Kidney capillary endothelial cell (primary cell): ENCODE measurements at places on chromosomes 1 and 21.

DNA sequence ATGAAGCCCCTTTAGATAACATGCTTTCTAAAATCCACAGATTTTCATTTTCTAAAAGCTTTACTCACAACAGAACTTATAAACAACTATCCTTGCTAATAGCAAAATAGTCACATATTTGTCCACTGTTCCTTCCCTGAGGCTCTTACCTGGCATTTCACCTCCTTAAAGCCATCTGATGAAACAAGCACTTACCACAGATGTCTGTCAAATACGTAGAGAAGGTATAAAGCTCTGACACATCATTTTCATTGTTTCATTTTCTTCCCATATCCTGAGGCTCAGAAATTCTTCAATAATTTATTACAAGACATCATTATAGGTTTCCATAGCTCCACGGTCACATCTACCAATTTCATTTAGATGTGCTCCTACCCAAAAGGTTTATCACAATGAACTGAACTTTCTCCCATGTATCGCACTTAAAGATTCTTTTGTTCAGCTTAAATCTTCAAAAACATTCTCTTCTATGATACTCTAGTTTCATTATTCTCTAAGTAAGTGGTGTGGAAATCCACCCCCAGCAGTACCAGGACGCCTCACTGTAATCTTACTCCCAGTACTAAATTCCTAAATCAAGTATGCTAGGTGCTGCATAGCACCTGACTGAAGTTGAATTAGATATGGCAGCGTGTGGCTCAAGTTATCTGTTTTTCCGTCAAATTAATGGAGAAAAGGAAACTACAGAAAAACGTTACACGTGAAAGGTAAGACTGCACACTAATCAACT, 569.6 kb downstream of the SMYD3 start:
- DNase-seq, result no peak

DNA sequence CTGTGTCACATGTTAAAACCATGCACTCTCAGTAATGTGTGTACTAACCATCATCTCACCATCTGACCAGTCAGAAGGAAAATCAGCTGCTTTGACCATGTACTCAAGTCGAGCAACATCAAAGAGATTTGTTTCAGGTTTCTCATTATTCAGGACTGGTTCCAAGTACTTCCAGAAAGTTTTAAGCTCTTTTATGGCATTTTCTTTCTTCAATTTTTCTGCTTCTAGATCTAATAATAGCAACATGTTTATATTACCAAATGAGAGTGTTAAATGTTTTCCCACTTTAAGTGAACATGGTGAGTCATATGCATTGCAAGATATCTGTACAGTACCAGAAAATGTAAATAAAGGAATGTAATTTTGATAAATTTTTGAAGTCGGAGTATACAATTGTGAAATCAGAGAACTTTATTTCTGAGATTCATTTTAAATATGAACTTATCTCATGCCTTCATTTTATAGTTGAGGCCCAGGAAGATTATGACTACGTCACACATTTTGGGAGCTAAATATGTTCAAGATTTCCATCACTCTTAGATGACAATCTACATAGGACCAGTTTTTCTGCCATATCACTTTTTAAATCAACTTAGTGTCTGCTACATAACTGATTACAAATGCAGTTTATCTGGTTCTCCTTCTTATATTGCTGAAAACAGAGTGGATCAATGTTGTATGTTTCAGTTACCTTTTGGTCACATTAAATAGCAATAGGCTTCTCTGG, 87.2 kb downstream of the SPAG17 start:
- no peak for DNase-seq

GRCh38 chr1:24896596-24897262, 33.3 kb downstream of the RUNX3 start:
- no peak for DNase-seq

GRCh38 chr1:71086331-71086730, 5.5 kb upstream of the ZRANB2 start:
- peak; percentile 92 for DNase-seq

DNA sequence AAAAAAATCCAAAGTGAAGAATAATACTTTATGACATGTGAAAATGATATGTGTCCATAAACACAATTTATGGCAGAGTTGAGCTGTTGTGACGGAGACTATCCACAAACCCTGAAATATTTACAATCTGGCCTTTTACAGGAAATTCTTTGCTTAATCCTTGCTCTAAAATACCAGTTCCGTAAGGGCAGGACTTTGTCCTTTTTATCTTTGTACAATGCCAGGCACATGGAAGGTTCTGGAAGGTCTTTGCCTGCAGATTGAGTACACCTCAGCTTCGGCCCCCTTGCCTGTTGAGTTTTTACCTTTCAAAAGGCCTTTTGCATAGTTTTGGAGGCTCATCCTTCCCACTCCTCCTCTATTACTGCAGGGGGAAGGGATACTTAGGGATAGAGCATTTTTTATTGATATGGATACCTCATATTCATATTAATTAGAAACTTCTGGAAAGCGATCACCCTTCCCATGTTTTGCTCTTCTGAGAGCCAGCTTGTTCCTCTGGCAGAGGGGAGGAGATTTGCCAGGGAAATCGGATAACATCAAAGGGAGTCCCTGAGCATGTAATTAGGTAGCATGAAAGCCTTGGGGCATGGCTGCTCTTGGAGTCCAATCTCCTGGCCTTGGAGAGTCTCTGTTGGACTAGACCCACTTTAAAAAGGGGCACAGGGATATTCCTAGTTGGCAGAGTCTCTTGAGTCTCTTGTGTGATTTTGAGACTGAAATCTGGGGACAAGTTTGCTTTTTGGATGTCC, 217.1 kb downstream of the KCNJ6 start:
- DNase-seq, result no peak

DNA sequence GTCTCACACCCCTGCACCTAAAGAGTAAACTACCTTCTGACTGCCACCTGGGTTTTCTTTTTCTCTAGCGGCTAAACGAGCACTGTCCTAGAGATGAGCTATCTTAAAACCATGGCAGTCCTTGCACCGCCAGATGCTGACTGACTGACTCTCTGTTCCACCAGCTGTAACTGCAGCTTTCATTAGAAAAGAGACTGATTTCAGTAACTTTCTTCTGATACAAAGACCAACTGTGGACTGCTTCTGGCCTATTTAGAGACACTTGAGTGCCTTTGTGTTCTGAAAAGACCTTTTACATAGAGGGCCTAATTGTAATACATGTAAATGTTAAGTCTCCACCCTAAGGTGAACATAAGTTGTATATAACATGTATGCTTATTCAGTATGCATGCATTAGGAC, 152.5 kb downstream of the DISC1 start:
- no peak for DNase-seq

- no peak for DNase-seq
Measured at GRCh38 chr1:202216691-202217090, 23.1 kb downstream of the LGR6 start.

DNA sequence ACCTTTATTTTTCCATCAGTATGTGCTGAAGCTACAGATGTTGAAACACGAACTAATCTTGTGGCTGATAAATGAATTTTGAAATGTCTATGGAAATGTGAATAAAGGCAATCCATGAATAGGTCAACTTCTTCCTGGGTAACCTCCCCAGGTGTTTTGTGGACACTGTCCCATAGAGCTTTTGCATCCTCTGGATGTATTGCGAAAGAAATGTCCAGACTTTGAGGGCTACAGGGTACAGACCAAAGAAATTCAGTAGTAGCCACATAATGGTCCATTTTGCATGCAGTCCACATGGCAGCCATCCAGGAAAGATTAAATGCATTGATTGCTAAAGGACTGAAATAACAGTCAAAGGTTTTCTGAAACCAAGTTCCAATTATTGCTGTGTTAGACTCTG, 21.5 kb upstream of the DARS2 start:
- no peak for DNase-seq

DNA sequence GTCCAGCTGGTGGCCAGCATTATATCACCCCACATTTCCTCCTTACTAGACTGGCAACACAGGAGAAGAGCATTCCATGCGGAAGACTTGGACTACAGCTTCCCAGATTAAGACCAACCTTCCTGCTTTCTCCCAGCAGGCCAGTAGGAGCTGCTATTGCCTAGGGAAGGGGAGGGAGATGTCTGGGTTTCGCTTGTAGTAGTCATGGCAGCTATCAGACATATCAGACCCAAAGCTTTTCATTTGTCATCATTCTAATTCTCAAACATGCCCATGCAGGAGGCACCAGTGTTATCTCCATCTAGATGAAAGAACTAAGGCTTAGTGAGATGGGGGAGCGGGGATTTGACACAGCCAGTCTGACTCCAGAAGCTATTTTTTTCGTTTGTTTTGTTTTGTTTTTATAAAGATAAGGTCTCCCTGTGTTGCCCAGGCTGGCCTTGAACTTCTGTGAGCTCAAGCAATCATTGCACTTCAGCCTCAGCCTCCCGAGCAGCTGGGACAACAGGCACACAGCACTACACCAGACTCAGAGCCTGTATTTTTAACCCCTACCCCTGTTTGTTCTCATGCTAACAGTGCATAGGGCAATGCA, 4.5 kb downstream of the PLA2G2A start:
- peak; percentile 50 for DNase-seq

GRCh38 chr1:175376194-175376593, 183.6 kb upstream of the KIAA0040 start:
- DNase-seq, result no peak

GRCh38 chr1:17405898-17406759, 33.3 kb downstream of the RCC2 start:
- DNase-seq, result peak; percentile 45
